ENCODE measurements at places on chromosomes 2 and 18. TPM values are rescaled to one million over a fixed set of nuclear protein-coding genes. Genes with fewer than 3 reads are reported as not detected.
A peak's percentile ranks its signal among the peaks of the same experiment; 100 is the strongest.

Gene CYS1
- total RNA-seq, result 9.1 TPM

GRCh38 chr2:49972699-49973098 is 818.4 kb upstream of the FSHR start:
- DNase-seq, result no peak

Gene CHPF
- total RNA-seq, result 51.1 TPM

Gene EPB41L3
- 82.9 TPM for total RNA-seq

GRCh38 chr2:192288295-192288694 is 93.6 kb upstream of the TMEFF2 start:
- DNase-seq, result no peak

- DNase-seq, result peak; percentile 92
These were observed 71.7 kb downstream of the HS1BP3 start for GRCh38 chr2:20578895-20579825.

DNA sequence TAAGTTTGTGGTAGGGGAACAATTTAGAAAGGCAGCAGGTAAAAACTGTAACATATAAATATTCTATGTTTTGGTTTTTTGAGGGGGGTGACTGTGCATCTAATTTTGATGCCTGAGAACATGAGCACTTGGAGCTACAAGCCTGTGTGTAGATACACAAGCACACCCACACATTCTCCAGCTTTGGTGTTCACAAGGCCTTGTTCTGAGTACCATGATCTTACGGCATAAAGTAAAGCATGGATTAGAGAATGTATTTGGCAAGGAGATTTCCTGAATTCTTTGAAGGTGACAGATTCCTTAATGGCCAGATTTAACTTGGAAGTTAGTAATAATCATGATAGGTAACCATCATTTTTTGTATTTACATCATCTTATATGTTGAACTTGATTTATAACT is 42.7 kb downstream of the MAP3K20 start:
- no peak for DNase-seq

Gene NDC80
- total RNA-seq, result 1.4 TPM

Gene NOTO
- not detected for total RNA-seq

DNA sequence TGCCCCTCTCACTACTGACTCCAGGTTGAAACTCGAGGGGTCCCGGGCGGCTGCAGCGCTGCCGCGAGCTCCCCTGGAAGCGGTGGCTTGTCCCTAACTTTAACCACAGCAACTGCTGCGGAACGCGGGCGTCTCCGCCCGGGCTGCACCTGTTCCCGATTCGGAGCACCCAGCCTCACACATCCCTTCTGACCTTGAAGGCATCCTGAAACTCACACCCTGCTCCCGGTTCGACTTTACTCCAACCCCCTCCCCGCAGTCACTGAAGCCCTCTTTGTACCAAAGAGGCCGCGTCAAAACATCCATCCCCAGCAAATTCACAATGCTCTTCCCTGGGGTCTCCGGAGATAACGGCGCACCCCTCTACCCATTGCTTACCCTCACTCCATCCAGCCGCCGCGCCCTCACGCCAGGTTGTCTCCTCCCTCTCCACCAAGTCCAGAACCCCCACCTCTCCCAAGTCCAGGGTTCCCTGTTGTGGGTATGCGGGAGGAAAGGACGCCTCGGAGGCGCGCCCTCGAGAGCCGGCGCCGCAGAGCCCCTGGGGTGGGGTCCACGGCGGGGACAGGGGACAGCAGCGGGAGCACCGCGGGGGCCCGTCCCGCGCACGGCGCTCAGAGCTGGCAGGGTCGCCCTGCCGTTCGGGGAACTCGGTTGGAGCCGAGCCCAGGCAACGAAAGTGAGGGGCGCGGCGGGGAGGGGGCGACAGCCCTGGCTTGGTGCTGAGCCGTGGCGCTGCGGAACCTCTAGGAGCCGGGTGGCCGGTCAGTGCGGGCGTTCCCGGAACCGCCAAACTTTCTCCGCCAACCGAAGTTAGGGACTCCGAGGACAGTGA is 934 bp downstream of the MYO5B start:
- no peak for DNase-seq

Gene CHN1
- 9.8 TPM for total RNA-seq

GRCh38 chr18:36993068-36993467 is 164.1 kb downstream of the KIAA1328 start:
- no peak for DNase-seq

DNA sequence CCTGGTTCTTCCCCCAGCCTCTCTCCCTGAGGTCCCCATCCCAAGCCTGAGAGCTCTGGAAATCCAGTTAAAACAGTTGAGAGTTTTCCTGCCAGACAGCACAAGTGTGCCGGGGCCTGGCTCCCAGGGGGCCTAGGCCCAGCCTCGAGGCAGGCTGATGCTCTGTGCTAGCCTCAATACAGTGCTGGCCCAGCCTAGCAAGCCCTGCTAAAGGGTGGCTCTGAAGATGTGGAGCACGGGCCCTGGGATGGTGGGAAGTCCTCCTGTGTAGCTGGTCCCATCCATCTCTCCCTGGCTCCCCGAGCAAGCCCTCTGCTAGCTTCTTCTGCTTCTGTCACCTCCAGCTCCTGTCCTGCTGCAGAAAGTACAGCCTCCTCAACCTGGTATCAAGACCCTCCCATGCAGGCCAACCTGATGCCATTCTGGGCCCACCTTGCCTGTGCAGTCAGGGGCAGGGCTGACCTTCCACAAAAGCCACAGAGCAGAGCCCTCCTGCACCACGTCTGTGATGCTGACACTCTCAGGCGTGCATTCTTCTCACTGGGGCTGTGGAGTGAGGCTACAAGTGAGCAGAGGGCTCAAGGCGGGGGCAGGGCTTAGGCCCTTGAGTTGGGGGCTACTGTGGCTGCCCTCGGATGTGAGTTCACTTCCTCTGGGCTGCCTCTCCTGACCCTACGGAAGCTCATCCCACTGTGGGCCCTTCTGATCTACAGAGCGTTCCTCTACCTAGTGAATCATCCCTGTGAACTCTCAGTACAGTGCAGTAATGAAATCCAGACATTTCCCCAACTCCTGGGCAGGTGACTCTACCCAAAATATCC is 60.1 kb upstream of the LAPTM4A start:
- peak; percentile 66 for DNase-seq

DNA sequence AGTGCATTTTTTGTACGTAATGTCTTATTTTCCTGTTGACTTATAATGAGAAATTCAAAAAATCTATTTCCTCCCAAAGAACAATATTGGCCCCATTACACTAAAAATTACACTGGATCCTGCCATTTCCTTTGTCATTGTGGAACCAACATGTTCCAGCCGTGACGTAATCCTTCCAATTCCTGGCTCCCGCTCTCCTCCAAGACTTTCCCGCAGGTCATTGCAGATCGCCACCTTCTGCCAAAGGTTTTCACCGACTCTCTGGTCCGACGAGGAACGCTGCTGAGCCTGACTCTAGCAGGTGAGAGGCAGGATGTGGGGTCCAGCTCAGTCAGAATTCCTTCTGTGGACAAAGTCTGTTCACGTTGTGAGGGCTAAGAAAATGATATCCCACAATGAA is 38.0 kb downstream of the PTGR3 start:
- no peak for DNase-seq

DNA sequence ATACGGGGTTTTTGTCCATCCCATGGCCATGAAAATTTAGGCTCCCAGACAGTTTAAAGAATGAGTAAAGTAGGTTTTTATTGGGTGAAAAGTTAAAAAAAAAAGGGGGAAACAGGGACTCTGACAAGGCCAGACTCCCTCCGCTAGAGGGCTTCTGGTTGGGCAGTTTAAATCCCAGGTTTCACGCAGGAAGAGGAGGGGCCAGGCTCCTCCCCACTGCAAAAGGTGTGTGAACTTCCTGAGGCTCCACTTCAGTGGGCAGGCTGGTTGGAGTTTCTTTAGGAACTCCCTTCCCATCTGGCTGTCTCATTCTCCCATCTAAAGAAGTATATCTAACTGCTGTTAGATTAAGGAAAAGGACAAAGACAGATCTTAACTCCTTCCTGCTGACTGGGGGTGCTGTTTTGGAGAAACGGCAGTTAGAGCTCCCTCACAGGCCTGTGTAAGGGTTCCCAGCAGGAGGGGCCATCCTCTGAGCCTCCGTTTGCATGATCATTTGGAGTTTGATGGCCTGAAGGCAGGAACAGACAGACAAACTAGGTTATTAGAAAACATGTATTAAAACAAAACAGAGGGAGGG is 1160.7 kb downstream of the CNTNAP5 start:
- no peak for DNase-seq

Gene FTCDNL1
- total RNA-seq, result 1.6 TPM

GRCh38 chr2:20013126-20013849 is 820 bp upstream of the MATN3 start:
- no peak for DNase-seq

GRCh38 chr2:239002954-239003623 is 155.2 kb downstream of the TWIST2 start:
- DNase-seq, result peak; percentile 86

DNA sequence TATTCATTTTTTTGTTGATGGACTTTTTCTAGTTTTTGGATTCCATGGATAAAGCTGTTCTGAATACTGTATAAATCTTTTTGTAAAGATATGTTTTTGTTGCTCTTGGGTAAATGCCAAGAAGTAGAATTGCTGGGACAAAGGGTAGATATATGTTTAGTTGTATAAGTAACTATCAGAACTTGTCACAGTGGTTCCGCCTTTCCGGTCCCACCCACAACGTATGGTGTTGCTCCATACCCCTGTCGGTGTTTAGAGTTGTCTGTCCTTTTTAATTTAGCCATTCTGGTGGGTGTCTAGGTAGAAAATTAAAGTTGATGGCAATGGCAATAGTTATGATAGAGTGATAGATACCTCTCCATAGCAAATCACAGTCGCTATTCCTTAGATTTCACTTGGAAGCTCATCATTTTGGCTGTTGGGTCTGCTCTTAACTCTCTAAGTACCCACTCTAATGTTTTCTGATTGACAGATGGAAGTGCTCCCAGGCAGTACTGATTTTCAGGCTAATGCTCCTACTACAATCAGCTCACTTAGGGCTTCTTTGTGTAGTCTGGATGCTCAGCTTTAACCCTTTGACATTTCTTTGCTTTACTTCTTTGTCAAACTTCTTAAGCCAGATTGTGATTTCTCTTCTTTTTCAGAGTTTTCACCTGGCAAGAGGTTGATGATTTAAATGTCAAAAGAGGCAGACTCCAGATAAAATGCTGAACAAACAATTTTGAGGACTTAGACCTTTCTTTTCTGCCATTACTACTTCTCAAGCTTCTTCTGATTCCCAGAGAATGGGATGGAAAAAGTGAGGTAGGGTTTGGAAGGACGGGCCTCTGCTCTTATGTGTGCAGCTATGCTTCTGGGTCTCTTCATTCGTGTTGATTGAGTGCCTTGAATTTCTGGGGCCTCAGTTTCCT is 156.4 kb downstream of the AQP4 start:
- no peak for DNase-seq

GRCh38 chr2:181419129-181419855 is 37.9 kb upstream of the ITGA4 start:
- no peak for DNase-seq

Gene STARD6
- total RNA-seq, result not detected

DNA sequence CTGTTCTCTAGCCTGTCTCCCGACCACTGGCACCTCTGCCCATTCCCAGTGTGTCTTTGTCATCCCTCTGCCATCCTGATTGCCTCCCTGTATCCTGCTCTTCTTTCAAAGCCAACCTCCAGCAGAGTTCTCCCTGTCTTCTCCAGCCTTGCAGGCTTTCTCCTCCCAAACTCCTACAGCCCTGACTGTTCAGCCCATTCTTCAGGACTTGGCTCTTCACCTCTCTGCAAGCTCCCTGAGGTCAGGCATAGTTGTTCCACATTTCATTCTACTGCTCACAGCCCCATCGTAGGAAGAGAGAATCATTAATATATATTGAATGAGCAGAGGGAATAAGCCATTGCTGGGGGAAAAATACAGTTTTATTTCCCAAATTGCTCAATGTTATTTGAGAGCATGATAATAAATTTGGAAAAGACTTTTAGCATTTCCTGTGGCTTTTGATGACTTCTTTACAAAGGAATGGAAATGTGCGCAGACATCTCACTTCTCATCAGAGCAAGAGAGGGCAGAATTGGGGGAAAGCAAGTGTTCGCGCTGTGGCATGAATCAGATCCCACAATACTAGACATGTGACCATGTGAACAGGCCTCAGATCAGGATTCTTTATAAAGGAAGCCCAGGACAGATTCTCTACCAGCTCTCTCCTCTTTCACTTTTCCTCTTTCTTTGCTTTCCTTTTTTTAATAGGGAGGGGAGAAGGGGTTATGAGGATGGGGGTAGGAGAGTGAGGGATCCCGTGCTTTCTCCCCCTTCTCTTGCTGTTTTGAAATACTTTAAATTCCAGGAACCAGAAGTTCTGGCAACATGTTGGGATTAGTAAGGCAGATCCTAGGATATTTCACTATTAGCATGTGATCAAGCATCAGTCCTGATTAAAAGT is 37.4 kb downstream of the EPAS1 start:
- DNase-seq, result no peak

- no peak for DNase-seq
These were observed 122.8 kb downstream of the RAPGEF4 start for GRCh38 chr2:172858473-172858745.

Gene POMC
- total RNA-seq, result 1.9 TPM

DNA sequence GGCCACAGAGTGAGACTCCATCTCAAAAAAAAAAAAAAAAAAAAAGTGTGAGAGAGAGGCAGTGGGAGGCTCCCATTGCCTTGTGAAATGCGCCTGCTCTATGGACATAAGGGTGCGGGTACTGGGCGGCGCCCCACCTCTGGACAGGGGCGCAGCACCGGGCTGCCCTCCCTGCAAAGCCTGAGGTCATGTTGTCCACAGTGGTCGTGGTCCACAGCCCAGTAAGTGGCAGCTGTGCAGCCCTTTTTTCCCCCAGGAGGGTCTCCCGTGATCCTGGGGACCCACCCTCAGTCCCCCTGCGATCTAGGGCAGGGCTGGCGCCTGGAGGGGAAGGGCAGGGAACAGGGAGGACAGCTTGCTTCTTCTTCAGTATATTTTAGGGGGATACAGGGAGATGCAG is 37.8 kb downstream of the LPIN1 start:
- DNase-seq, result peak; percentile 51

DNA sequence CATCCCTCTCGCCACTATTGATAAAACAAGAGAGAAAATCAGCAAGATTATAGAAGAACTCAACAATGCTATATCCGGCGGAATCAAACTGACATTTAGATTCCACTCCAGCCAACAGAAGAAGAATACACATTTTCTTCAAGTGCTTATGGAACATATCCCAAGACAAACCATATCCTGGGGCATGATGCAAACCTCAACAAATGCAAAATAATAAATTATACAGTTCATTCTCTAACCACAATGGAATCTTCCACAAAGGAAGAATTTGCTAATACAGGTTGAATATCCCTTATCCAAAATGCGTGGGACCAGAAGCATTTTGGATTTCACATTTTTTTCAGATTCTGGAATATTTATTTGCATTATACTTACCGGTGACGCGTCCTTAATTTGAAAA is 51.4 kb upstream of the YPEL5 start:
- DNase-seq, result no peak
